ENCODE measurements at places on chromosomes 2 and 18.
A peak's percentile ranks its signal among the peaks of the same experiment; 100 is the strongest.

- no peak for DNase-seq
These were observed 111.8 kb downstream of the PXDN start for GRCh38 chr2:1632510-1632909.

DNA sequence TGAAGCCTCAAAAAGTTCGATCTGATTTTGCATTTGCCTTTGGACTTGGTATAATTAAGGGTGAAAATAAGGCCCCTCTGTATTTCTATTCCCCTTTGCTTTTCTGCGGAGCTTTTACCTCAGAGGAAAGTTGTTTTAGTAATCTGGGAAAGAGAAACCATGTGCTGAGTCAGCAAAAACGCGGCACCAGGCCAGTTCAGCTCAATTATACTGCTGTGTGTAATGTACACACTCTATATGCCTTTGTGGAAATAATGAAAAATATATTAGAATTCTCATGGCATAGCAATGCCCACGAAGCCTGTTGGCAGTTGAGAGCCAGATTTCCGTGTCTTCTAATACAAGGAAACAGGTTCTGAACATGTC is 161.9 kb upstream of the SIX2 start:
- DNase-seq: no peak

DNA sequence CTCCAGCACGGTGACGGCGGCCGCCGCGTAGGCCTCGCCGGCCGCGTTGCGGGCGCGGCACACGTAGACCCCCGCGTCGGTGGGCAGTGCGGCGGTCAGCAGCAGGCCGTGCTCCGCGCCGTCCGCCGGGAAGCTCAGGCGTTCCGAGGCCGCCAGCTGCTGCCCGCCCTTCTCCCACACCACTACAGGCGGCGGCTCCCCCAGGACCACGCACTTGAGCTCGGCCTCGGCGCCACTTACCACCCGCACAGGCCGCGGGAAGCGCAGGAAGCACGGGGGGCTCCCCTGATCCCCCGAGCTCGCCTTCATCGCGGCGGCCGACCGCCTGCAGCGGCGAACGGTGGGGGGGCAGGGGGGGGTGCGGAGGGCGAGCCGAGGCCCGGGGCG is 422 bp downstream of the OBSL1 start:
- peak; percentile 40 for DNase-seq

DNA sequence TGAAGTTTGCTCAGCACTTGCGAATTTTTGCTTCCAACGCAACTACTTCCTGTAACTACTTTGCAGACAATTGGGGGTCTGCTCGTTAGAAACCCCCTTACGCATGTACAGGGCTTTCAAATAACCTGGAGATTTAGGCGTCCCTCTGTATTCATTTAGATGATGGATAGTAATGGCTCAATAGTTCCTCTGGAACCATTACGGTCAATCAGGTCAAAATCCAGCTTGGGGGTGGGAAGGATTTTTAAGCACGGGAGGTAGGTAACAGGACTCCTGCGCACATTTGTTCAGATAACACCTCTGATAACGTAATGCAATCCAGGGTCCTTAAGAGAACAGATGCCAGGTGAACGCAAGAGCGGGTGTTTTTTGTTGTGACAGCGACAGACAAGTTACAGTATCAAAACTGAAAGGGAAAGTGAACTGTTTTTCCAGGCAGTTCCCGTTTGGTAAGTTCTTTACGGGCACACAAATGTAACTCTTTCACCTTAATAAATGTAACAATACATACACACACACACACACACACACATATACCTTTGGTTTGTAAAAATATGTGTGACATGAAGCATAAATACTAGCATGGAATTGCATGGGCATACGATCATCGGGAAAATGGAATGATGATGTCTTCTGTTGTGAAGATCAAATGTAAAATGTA is 3.8 kb upstream of the OSR1 start:
- peak; percentile 44 for DNase-seq

GRCh38 chr2:75491129-75491753 is 69.5 kb downstream of the EVA1A start:
- no peak for DNase-seq

GRCh38 chr18:11324956-11325882 is 175.8 kb upstream of the PIEZO2 start:
- peak; percentile 96 for DNase-seq

GRCh38 chr2:27573452-27573851 is 9.4 kb upstream of the ZNF512 start:
- no peak for DNase-seq
